ENCODE measurements at places on chromosomes 13 and 19.
A peak's percentile ranks its signal among the peaks of the same experiment; 100 is the strongest.

DNA sequence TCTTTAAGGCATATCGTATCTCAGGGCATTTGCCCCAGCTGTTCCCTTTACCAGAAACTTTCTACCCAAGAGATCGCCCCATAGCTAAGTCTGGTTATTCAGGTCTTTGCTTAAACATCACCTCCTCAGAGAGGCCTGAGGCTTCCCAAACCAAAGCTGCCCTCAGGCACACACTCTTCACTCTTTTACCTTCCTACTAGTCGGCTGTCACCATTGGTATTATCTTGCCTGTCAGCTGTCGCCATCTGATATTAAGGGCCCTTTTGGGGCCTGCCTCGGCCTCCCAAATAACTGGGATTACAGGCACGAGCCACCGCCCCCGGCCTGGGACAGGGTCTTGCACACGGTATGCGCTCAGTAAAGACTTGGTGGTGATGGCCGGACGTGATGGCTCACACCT lies 1.0 kb downstream of the GADD45GIP1 start:
- no peak for DNase-seq

DNA sequence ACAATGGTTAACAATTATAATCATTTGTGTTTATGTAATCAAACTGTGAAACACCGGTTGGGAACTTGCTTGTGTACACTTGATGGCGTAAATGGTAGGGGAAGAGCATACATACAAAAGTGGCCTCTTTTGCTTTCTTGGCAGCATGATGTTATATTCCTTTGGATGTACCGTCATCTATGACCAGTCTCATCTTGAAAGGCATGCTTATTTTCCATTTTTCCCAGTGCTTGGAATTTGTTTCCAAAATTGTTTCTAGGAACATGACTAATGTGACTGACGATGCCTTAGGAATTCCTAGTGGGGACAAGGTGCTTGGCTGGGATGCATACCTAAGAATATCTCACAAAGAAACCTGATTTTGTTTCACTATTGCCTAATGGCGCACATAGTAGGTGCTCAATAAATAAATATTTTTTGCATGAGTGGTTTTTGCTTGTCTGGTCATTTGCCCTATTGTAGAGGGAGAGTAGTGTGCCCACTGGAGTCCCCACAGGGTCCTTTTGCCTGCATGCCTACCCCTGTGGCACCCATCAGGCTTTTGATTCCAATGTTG lies 45.5 kb downstream of the SAE1 start:
- DNase-seq = no peak

- no peak for DNase-seq
These were observed 30.5 kb downstream of the ZNF701 start for GRCh38 chr19:52600639-52601024.

- DNase-seq = no peak
These were observed 3.7 kb upstream of the BAX start for GRCh38 chr19:48950830-48951519.

DNA sequence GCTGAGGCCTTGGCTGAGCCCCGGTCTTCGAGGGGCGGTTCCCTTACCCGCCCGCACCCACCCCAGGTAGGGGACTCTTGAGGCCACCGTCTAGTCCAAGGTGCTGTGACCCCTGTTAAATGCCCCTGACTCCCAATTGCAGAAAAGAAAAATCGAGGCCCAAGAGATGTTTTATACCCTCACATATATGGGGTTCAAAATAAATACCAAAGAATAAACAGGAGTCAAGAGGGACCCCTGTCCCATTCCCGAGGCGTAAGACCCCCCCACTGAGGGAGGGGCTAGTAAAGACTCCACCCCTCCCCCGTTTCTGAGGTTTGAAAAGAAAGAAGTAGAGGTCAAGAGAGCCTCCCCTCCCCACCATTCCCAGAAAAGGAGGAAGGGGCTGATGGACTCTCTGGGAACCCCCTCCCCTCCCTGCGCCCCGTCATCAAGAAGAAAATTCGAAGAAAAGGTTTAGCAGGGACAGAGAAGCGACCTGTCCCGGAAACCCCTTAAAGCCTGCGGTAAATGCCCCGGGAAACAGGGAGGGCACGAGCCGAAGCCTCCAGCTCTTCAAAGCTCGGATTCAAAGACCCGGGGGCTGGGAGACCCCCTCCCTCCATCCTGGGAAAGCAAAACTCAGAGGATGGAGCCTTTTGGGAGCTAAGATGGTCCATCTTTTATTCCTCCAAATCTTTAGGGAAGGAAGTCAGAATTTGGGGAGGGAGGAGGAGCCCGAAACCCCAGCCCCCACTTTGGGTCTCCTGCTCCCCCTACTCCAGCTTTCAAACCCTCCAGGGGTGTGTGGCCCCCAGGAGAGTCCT lies 755 bp upstream of the RAB3A start:
- DNase-seq = no peak

DNA sequence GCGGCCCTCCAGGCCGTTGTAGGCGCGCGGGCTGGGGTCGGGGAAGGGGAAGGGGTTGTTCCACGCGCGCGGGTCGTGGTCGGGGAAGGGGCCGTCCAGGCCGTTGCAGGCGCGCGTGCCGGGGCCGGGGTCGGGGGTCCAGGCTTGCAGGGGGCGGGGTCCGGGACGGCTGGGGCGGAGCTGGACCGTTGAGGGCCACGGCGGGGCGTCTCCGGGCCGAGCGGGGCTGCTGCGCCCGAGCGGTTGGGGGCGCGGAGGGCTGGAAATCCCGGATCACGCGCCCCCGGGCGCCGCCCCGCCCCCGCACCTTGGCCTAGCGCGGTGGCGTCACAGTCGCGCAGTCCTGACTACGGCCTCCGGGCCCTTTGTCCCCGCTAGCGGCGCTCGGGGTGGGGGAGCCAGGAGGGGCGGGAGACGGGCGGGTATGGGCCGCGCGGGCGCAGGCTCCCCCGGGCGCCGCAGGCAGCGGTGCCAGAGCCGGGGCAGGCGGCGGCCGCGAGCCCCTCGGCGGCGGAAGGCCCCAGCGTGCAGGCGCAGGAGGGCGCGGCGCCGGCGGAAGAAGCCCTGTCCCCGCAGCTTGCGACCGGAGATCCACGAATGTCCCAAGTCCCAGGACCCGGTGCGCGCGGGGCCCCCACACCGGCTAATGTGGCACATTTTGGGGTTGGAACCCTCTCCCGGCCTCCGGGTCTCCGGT lies 665 bp downstream of the GPX4 start:
- peak; percentile 57 for DNase-seq

DNA sequence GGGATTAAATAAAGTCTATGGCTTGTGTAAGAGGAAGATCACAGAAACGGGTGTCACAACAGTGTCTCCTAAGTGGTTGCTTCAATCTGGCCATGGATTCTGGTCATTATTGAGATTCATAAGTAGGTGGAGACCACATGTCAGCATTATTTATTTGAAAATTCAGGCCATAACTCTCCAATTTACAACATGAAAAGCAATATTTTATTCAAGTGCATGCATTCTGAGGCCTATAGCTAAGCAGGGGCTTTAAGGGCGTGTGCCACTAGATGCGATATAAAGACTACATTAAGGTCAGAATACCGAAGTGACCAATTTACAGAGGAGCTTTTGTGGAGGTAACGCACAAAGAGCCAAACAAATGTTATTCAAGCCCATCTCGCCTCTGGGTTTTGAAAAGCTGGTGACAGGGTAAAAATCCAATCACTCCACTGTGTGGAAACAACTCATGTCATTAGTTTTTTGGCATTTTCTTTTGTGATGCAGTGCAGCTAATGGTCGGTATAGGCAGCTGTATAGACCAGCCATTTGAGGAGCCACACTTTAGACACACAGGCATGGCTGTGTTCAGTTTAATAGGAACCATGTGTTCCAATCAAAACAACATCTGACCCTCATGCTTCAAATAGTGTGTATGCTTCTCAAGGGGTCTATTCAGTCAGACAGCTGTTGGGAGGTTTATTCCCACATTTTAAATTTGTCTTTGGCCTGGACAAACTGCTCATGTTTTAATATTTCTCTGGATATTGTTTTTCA lies 123.7 kb downstream of the KL start:
- DNase-seq = no peak

- no peak for DNase-seq
These were observed 66.4 kb downstream of the ZAR1L start for GRCh38 chr13:32248801-32249200.

GRCh38 chr19:13053238-13053637 lies 49.4 kb downstream of the LYL1 start:
- DNase-seq = no peak

DNA sequence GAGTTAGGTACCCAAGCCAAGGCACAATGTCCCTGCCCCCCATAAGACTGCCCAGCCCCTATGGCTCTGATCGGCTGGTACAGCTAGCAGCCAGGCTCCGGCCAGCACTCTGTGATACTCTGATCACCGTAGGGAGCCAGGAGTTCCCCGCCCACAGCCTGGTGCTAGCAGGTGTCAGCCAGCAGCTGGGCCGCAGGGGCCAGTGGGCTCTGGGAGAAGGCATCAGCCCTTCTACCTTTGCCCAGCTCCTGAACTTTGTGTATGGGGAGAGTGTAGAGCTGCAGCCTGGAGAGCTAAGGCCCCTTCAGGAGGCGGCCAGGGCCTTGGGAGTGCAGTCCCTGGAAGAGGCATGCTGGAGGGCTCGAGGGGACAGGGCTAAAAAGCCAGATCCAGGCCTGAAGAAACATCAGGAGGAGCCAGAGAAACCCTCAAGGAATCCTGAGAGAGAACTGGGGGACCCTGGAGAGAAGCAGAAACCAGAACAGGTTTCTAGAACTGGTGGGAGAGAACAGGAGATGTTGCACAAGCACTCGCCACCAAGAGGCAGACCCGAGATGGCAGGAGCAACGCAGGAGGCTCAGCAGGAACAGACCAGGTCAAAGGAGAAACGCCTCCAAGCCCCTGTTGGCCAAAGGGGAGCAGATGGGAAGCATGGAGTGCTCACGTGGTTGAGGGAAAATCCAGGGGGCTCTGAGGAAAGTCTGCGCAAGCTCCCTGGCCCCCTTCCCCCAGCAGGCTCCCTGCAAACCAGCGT lies 3.0 kb upstream of the KMT2B start:
- no peak for DNase-seq

GRCh38 chr13:72208112-72208645 lies 341.2 kb upstream of the DACH1 start:
- no peak for DNase-seq

GRCh38 chr19:1161716-1162115 lies 12.4 kb downstream of the SBNO2 start:
- DNase-seq = no peak

- DNase-seq = no peak
These were observed 4.2 kb downstream of the PTGIR start for GRCh38 chr19:46620716-46621115.

GRCh38 chr19:56111601-56112312 lies 9.3 kb downstream of the ZNF787 start:
- no peak for DNase-seq

GRCh38 chr19:39969681-39970424 lies 1.1 kb upstream of the PSMC4 start:
- DNase-seq = no peak

GRCh38 chr13:36418022-36418805 lies 14.1 kb upstream of the CCNA1 start:
- DNase-seq = no peak

GRCh38 chr19:48819366-48819816 lies 8.6 kb upstream of the BCAT2 start:
- no peak for DNase-seq

DNA sequence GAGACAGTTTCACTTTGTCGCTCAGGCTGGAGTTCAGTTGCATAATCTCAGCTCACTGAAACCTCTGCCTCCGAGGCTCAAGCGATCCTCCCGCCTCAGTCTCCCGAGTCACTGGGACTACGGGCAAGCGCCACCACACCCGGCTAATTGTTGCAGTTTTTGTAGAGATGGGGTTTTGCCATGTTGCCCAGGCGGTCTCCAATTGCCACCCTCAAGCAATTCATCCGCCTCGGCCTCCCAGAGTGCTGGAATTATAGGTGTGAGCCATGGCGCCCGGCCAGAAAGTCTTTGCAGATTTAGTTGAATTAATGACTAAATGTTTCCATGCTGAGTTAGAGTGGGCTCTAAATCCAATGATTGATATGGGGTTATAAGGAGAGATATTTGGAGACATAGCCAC lies 4.5 kb upstream of the CADM4 start:
- DNase-seq = no peak

DNA sequence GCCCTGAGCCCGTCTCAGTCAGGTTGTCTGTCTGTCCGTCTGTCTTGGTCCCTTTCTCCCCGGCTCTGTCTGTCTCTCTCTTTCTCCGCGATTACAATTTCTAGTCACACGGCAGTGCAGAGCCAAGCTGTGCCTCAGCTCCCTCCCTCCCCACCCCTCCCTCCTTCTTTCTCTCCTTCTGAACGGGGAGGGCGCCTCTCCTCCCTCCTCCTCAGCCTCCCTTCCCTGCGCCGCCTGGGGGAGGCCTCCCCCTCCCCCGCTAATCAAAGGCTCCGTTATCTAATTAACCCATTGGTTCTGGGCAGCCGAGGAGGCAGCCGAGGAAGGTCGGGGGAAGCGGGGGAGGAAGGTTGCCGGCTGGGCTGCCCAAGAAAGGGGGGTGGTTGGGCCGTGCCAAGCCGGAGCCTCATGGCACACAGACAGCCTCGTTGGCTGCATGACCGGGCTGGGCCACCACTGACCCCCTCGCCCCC lies 16.5 kb downstream of the LRRC4B start:
- DNase-seq = no peak

DNA sequence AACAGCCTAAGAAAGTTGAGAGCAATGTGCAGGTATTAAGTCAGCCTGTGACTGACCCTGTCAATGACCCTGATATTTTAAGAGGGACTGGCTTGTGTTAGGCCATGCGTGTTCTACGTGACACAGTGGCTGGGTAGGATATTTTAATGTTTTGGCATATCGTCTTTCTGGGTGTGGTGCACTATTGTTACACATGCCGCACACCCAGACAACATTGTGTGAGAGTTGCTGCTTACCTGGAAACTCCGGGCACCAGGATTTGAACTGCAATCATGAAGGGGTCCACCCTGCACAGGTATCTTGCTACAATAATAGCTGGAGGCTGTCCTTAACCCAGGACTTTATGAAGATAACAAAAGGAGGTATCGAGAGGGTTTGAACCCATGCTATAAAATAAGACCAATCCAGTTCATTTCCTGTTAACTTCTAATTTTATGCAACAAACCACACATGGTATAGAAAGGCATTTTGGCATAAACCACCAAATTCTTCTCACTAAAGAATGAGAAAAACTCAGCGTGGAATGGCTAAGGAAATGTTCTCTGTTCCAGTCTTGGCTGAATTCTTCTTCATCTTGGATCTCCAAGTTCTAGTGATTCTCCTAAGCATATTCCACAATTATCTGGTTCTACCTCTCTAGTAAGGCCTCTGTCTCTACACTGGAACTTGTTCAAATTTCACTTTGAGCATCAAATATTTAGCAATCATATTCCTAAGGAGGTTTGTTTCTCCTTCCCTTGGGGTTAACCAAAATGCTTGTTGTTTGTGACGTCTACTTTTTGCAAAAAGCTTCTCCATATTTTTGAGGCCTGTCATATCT lies 38.7 kb upstream of the POMP start:
- DNase-seq = no peak

DNA sequence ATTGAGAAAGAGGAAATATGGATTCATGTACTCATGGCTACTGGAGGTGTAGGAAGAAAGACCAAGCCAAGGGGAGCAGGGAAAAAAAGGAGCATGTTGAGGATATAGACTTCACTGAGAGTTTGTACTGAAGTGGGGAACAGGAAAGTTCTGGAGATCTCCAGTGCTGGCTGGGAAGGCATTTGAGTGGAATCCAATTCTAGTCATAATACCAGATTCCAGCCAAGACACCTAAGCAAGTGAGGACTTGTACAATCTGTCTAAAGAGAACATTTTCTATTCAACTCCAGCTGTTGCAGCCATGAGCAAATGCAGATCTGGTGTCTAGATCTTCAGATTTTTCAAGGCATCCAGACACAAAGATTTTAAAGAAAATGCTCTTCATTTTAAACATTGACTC lies 412.5 kb downstream of the OXGR1 start:
- no peak for DNase-seq
